ENCODE measurements at places on chromosomes 6 and 20. TPM values are rescaled to one million over a fixed set of nuclear protein-coding genes. Genes with fewer than 3 reads are reported as not detected.

Gene SLC32A1
- not detected for total RNA-seq

GRCh38 chr6:144935661-144936060, 650.5 kb downstream of the UTRN start:
- DNase-seq, result no peak

DNA sequence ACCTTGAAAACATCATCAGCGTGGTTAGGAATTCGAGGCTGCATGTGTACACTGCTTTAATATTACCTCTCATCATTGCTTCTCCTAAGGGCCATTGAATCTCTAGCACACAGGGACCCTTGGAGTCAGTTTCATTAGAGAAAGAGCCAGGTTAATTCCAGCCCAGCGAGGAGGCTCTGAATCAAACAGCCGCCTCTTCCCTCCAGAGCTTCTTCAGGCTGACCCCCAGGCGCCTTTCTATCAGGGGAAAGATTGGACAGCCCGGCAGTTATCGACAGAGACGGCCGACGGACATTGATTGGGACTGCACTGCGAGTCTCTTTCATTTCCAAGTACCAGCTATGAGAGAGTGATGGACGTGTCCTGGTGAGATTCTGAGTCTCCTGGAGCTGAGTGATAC, 159.2 kb downstream of the ANKRD60 start:
- no peak for DNase-seq

- DNase-seq, result no peak
Observed at GRCh38 chr6:137241481-137242038, 22.4 kb upstream of the IFNGR1 start.

DNA sequence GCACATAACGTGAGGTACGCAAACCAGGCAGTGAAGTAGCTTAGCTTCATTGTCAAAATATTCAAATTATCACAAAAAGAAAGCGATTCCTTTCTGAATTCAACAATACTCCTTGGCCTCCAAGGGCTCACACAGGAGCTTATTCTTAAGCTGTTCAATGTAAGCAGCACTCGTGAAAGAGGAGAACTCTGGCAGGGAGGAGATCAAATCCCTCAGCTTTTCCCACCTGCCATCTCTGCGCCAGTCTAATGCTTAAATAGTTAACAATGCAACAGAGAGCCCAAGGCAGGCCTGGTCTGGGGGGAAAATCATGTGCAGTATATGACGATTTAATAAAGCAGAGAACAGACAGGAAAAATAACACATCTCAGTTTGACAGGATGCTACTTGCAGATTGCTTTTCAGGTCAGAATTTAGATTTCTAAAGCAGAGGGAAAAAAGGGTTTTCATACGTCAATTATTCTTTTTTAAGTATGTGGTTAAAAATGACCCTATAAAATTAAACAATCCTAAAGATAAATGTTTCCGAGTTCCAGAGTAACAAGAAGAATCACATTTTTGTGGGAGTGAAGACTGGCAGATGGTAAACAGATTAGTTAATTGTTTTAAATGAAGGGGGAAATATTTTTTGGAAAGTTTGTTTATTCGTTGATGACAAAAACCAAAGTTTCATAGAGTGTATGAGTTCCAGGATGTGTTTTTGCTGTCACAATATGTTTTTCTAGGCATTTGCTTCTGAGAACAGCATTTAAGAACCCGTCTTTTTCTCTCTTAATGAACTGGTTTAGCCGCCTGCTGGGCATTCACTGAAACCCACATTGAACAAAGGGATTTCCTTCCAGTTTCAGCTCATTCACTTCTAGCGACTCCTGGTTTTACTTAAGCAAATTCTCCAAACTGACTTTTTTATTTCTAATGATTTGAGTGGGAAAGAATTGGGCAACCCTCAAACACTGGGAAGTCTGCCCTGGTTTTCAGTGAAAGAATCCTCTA, 45.9 kb downstream of the PLAGL1 start:
- no peak for DNase-seq
